ENCODE measurements at places on chromosomes 5 and 9.

DNA sequence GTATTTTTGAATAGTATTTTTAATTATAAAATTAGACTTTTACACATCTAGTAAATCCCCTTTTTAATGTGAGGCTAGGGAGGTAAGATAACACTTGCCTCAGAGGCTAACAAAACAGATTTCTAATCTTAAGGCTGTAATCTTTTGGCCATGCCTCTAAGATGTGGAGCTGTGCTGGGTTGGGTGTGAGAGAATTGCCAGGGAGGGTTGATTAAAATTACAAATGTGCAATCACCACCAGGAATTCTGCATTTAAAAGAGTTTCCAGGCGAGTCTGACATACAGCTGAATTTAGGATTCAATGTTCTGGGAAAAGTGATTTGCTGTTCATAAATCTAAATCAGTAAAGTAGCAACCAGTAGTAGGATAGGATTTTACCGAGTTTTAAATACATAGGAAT is 73.3 kb downstream of the NUDT12 start:
- no peak for DNase-seq

DNA sequence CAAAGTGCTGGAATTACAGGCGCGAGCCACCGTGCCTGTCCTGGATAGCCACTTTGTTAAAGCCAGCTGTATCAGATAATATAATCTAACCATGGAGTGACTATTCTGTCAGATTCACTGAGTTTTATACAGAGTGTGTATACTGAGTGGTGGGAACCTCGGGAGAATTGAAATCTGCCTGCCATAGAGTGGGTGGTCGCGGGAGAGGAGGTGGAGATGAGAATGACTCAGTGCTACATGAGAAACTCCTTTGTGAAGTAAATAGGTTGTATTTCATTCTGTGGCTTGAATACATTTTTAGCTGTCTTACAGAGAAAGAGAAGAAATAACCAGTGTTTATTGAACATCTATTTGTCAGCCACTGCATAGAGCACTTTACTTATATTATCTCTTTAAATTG is 26.4 kb downstream of the ATP6V0E1 start:
- no peak for DNase-seq

- DNase-seq: peak; percentile 72
Measured at GRCh38 chr9:92769990-92770359, 5.3 kb upstream of the BICD2 start.

DNA sequence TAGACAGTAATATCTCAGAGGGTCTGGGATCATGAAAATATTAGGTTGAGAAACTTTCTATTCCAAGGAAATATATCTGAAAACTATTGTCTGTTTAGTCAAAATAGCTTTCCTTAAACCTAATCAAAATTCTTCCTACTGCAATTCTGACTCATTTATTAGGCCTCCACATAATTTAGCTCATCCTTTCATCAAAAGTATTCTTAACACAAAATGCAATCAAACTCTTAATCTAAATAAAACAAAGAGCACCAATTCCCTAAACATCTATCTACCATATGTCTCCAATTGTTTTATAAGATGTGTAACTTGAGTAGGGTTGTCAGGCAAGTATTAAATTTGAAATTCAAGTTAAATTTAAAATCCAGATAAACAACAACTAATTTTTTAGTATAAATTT is 142.1 kb downstream of the PLK2 start:
- no peak for DNase-seq

GRCh38 chr5:54821445-54822323 is 163.7 kb downstream of the ESM1 start:
- no peak for DNase-seq

GRCh38 chr5:96614110-96614691 is 48.0 kb upstream of the CAST start:
- DNase-seq: peak; percentile 81

- DNase-seq: no peak
Measured at GRCh38 chr9:78291240-78291925, 5.5 kb upstream of the PSAT1 start.

GRCh38 chr9:134024214-134024792 is 978 bp upstream of the BRD3OS start:
- no peak for DNase-seq

- DNase-seq: peak; percentile 72
Measured at GRCh38 chr5:3886524-3887451, 291.2 kb downstream of the IRX1 start.

- DNase-seq: no peak
Measured at GRCh38 chr5:6785161-6785860, 72.1 kb downstream of the TENT4A start.

GRCh38 chr9:132948482-132949050 is 4.2 kb upstream of the TSC1 start:
- no peak for DNase-seq

- no peak for DNase-seq
Measured at GRCh38 chr5:137345396-137345795, 153.7 kb downstream of the SPOCK1 start.

GRCh38 chr5:173642191-173642816 is 25.9 kb upstream of the BOD1 start:
- no peak for DNase-seq

- no peak for DNase-seq
Measured at GRCh38 chr9:86488794-86489193, 134.6 kb upstream of the TUT7 start.

DNA sequence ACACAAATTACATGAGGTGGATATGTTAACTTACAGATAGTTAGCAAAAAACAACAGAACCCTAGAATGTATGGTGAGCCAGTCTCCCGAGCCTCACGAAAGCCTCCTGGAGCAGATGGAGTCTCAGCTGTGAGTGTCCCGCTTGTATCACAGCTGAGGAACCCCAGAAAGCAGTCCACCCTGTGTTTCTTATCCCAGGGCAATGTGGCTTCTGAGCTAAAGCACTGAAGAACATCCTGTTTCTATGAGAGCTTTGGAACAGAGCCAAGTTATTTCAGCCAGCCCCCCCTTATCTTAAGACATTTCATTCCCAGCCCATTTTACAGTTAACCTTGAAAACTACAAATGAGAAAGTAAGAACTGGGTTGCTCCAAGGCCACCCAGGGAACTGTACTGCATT is 1220.9 kb upstream of the CDH6 start:
- DNase-seq: peak; percentile 86

DNA sequence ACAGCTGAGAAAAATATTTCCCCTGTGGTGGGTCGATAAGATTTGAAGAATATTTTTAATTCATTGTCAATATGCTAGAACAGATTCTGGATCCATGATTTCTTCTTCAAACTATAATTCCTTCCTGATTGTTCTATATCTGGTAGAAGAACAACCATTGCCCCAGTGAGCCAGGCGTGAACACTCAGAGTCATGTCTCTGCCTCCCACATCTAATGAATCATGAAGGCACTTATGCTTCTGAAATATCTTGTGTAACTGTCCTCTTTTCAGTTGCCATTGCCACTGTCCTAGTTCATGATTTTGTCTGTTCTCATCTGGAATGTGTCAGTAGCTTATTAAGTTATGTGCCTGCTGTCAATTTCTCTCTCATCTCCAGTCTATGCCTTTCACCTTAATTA is 40.0 kb downstream of the GABRG2 start:
- no peak for DNase-seq

DNA sequence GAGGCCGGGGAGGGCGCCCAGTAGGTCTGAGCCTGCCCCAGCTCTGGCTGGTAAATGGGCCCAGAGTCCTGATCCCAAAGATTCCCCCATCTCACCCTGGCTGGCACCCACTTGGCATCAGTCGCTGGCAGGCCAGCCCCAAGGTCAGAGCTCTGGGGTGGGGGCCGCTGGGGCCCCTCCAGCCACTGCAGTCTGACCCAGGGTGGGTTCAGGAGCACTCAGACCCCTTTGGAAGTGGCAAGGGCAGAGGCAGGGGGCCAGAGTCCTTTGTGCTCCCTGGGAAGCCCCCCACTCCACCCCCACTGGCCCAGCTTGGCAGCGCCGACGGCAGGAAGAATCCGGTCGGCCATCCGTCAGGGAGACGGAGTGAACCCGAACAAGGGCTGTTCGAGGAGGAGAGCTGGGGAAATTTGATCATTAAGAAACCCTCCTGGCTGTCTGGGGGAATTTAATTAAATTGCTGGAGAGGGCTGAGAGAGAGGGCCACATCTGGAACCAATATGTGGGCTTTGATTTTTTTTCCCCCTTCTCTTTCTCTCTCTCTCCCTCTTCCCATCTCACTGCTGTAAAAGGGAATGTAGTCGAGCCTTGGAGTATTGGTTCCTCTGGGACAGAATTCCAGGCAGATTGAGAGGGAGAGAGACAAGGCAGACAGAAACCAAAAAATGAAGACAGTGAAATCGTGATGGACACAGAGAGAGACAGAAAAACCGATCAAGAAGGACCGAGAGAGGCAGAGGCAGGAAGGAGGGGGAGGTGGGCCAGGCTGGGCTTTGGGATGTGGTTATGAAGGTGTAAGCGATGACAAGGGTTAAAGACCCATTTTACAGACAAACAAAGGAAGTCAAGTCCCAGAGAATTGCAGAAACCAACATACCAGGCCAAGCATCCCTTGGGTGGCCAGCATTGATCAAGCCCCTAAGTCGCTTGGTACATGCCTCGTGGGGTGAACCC is 8.1 kb upstream of the ASB6 start:
- DNase-seq: no peak

DNA sequence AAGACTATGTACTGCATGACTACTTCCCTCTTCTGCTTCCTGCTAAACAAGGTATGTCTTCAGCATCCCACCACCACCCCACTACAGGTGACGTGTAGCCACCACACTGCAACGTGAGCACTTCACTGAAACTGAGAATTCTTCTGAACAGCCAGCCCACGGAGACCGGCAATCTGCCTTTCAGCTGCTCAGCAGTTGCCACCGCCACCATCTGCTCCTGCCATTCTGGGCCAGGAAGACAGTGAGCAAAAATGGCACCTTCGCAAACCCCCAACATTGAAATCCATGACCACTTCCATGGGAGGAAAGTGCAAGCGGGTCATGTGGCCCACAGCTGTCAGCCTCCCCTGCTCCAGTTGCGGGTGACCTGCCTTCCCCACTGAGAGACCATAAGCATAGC is 443.4 kb upstream of the ST8SIA4 start:
- DNase-seq: no peak

- peak; percentile 50 for DNase-seq
Measured at GRCh38 chr9:91995000-91995655, 45.1 kb upstream of the ROR2 start.

- no peak for DNase-seq
Measured at GRCh38 chr5:178536541-178537466, 53.4 kb downstream of the COL23A1 start.

GRCh38 chr9:135117281-135117680 is 29.8 kb downstream of the OLFM1 start:
- no peak for DNase-seq

DNA sequence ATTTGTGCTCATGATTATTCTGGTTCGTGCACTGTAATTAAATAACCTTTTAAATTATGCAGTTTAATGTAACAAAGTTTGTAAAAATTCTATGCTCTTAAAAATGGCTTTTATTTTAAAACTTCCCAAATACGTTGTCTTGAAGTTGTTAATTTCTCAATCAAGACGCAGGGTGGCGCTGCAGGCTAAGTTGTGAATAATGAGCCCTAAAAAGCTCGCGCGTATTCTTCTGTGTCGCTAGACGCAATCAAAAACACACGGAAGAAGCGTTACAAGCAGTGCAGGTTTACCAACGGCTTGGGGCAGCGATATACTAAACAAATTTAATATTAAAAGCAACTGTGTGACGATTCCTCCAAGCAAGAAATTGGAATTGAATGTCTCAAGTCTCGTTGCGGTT is at the start of gene PCDHB4:
Gene PCDHB4 (plus strand): TSS at position 256 of the 400 bp plus-strand sequence. CDS start 181 bp downstream, outside the sequence.
- DNase-seq: peak; percentile 12

GRCh38 chr5:97192580-97193354 is 9.7 kb upstream of the RIOK2 start:
- no peak for DNase-seq

DNA sequence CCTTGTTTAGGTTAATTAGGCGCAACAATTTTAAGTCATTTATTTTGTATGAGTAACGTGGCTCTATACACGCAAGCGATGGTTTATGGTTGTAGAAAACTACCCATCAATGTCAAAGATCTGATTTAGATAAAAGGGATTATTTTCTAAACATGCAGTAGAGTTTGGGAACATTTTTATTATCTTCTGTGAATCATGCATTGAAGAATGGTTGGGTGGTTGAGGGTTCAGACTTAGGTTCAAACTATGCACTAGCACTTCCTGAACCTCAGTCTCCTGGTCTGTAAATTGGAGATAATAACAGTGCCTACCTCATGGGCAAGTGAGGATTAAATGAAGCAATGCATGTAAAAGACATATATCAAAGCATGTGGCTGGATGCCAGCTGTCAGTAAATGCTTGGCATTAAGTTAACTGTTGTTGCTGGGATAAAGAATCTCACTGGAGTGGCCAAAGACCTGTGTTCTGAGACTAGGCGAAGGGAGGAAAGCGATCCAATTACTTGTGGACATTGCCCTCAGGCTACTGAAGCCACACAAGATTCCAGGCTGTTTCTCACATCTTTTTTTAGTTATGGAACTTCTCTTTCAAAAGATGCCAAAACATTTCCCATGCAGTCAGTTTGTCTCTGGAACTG is 1.1 kb upstream of the OTULINL start:
- peak; percentile 27 for DNase-seq

- DNase-seq: no peak
Measured at GRCh38 chr5:69293882-69294281, 38.7 kb downstream of the CCDC125 start.

GRCh38 chr5:175288048-175288621 is 155.8 kb downstream of the DRD1 start:
- DNase-seq: no peak

GRCh38 chr9:105475302-105475701 is 27.5 kb downstream of the FSD1L start:
- peak; percentile 51 for DNase-seq
